ENCODE measurements at places on chromosomes 13 and 19.

DNA sequence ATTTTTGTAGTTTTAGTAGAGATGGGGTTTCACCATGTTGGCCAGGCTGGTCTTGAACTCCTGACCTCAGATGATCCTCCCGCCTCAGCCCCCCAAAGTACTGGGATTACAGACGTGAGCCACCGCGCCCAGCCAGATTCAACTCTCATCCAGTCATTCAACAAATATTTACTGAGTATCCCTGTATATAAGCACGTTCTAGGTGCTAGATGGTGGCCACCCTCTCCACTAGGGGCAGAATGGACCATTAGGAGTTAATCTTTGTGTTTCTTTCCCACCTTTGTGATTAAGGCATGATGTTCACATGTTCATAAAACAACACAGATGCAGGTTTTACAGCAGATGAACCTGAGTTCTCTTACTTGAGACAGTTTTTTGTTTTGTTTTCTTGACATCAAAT lies 7.3 kb downstream of the SHKBP1 start:
- no peak for DNase-seq

GRCh38 chr13:111483621-111483987 lies 163.2 kb downstream of the TEX29 start:
- no peak for DNase-seq

DNA sequence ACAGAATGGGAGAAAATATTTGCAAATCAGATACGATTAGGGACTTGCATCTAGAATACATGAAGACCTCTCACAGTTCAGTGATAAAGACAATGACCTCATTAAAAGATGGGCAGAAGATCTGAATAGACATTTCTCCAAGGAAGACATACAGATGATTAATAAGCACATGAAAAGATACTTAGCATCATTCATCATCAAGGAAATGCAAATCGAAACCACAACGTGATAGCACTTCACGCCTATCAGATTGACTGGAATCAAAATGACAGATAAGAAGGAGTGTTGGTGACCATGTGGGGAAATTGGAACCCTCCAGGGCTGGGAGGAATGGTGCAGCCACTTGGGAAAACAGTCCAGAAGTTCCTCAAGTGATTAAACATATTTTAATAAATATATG lies 25.8 kb downstream of the CFAP97D2 start:
- DNase-seq, result no peak

GRCh38 chr19:19776206-19777008 lies 43.5 kb upstream of the ZNF14 start:
- peak; percentile 85 for DNase-seq

- DNase-seq, result no peak
These were observed 14.7 kb downstream of the CDX2 start for GRCh38 chr13:27954406-27954851.

- no peak for DNase-seq
These were observed 22.1 kb downstream of the MED4 start for GRCh38 chr13:48072787-48073186.

DNA sequence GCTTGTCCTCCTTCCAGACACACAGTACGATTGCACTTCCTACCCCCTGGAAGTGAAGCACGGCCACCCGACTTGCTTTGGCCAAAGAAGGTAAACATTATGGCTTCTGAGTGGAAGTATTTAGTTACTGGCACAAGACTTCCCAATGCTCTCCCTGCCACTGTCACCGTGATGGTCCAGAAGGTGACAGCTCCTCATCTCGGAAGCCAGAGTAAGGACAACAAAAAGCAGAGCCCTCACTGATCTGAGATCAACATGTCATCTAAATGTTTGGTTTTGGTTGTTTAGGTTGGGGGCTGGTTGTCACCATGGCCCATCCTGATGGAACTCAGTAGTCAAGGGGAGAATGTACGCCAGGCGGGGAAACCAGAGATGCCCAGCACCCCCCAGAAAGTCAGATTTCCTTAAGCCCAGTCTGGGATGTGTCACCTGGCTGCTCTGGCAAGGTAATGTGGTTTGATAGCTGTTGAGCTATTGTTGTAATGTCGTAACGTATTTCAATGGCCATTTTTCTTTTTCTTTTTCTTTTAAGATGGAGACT lies 170.1 kb upstream of the ZNF536 start:
- no peak for DNase-seq

- no peak for DNase-seq
These were observed 9.0 kb downstream of the SH3GL1 start for GRCh38 chr19:4391306-4391693.

GRCh38 chr13:87669379-87669978 lies 1.7 kb upstream of the SLITRK5 start:
- DNase-seq, result no peak

DNA sequence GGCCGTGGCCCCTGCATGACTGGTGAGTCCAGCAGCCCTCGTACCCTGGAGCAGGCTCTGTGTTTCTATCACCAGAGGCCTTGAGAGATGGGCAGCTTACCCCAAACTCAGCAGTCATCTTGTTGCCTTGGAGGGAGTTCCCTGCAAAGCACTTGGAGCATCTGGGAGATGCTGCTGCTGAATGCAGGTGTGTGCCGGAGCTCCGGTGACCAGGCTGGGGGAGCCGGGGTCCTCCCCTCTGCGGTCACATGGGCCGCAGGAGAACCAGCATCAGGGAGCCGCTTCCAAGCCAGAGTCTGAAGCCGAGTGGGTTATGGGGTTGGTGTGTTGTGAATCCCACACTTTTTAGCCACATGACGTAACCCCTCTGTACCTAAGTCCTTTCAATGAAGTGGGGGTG lies 82.8 kb downstream of the TEX29 start:
- DNase-seq, result no peak

GRCh38 chr13:42883771-42884467 lies 102.5 kb downstream of the FAM216B start:
- no peak for DNase-seq

DNA sequence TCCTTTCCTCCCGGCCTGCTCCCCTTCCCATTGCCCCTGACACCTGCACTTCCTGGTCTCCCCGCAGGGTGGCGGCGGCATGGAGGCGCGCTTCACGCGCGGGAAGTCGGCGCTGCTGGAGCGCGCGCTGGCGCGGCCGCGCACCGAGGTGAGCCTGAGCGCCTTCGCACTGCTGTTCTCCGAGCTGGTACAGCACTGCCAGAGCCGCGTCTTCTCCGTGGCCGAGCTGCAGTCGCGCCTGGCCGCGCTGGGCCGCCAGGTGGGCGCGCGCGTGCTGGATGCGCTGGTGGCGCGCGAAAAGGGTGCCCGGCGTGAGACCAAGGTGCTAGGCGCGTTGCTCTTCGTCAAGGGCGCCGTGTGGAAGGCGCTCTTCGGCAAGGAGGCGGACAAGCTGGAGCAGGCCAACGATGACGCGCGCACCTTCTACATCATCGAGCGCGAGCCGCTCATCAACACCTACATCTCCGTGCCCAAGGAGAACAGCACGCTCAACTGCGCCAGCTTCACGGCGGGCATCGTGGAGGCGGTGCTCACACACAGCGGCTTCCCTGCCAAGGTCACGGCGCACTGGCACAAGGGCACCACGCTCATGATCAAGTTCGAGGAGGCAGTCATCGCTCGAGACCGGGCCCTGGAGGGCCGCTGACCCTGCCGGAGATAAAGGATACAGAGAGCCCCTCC lies 1.7 kb downstream of the TRAPPC5 start:
- DNase-seq, result no peak

DNA sequence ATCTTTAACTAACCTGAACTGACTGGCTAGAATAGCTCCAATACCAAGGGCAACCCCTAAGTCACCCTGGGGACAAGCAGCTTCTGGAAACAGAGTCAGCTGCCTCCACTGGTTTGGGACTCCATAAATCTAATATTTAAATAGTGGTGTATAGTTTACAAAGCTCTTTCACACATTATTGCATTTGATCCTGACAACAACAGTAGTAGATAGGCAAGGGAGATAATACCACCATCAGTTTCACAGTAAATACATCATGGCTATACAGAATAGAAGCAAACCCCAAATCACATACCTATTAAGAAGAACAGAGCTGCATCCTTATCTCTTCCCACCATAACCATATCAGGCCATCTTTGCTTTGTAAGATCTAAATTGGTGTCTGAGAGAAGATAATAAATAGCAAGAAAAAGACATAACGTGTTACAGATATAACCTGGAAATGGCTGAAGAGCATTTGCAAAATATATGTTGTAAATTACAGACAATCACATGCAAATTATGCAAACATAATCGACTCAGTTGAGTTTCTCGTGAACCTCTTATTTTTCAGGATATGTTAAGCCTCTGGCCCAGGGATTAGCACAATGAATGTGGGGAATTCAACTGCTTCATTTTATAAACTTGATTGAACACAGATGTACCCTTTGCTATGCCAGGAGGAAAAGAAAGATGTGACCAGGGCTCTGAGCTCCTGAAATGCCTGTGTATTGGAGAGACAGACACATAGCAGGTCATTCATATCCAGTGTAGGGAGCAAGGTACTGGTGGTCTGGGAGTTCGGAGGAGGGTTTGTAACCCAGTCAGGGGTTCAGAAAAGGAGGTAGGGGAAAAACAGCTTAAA lies 142.5 kb downstream of the SLC7A1 start:
- no peak for DNase-seq

DNA sequence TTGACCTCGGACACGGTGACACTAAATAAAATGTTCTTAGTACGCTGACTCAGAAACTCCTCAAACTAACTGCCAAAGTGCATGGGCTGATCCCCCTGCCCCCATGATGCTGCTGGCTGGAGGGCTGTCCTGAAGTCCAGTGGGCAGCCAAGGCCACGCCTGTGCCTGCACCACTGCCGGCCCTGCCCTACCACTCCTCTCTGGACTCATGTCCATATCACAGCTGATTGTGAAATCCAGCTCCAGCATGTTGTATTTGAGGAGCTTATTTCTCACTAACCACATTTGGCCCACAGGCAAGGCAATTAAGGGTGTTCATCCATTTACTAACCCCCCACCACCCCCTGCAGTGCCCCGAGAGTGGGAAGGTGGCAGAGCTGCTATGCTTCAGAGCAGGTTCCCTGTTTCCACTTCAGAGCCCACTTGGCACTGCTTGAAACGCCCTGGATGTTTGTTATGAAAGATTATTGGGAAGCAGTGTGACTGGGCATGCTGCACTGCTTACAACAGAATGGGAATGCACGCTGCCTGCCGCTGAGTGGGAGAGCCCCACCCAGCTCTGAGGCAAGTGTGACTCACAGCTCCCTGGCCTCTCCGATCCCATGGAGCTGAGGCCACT lies 114.0 kb downstream of the UQCRFS1 start:
- DNase-seq, result no peak

DNA sequence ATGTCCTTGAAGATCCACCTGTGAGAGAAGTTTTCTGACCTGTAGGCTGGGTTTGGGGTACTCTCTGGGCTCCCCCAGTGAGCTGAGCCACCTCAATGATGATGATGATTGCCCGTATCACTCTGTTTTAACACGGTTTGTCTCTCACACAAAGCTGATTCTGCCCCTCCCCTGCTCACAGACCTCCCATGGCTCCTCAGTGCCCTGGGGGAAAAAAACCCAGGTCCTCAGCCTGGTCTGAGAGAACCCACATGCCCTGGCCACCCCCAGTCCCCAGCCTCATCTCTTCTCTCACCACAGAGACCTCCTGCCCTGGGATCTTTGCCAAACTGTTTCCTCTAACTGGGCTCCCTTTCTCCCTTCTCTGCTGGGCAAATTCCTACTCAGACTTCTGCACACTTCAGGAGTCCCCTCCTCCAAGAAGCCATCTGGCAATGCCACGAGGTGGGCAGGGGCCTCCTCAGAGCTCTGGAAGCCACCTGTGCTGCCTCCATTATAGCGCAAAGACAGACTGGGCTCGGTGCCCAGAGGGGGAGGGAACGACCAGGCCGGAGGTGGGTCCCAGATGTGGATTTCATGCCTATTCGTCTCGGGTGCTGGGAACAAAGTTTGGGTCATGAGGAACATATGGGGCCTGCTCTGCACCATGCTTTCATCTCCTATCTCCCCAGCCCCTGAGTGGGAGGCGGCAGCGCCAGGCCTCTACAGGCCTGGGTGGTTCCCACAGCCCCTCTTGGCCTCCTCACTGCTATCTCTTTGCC lies 8.5 kb upstream of the CA11 start:
- DNase-seq, result no peak

GRCh38 chr13:105165449-105166125 lies 1369.9 kb downstream of the EFNB2 start:
- DNase-seq, result peak; percentile 20

DNA sequence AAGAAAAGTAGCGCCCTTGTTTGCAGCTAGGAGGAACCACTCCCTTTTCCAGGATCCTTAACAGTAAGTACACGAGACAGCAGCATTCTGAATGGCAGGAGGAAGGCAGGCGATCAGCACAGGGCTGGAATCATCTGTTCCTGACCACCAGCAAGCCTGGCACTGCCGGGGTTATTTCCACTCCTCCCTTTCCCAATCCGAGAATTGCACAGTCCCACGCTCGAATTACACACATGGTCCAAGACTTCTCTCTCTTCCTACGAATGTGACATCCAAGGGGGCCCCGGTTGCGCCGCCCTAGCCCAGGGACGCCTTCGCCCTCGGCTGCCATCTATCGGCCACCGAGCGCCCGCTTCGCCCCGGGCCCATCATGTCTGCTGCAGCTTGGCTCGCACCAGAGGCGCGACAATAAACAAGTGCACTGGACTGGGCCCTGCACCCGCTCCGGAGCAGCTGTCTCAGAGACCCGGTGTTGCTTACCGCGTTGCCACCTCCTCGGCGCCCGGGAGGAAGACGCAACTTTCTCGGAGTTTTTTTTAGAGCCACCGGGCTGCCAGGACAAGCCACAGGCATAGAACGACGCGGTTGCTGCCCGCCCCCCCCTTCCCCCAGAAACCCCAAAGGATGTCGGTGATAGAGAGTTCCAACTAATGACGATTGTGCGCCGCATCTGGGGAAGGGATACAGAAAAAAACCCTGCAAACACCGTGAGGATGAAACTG lies at the start of gene SLITRK5:
Gene SLITRK5, plus strand, starts transcription at position 341 of the 722 bp plus-strand sequence. CDS start 4,018 bp downstream, outside the sequence.
- DNase-seq, result peak; percentile 54

DNA sequence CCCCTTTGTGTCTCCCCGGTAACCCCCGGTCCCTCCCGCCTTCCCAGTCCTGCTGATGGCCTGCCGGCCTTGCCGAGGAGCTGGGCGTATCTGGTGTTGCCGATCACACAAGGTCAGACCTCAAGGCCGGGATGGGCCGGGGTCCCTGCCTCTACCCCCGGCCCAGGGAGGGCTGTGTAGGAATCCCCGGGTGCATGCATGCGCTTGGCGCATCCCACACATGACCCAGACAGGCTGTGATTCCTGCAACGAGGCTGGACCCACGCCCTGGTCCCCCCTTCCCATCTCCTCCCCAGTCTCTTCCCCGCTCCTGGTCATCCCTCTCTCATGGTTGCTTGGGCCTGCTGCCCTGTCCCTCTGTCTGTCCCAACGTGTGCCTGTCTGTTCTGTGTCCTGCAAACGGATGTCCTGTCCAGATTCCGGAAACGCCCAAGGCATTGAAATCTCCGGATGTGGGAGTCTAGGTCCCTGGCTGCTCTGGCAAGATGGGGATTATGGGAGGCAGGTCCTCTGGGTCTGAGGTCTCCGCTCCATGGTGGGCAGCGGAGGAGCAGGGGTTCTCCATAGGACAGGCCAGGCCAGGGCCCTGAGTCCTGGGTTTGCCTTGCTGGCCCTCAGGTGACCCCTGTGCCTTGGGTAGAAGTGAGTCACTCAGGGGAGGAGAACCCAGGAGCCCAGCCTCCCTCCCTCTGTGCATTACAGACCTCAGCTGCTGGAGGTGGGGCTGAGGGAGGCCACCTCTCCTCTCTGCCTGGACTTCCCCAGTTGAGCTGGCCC lies 1.6 kb downstream of the PKN1 start:
- DNase-seq, result peak; percentile 21

GRCh38 chr13:112056739-112057438 lies 10.1 kb upstream of the SOX1 start:
- no peak for DNase-seq

- DNase-seq, result no peak
These were observed 248.8 kb downstream of the SLITRK5 start for GRCh38 chr13:87919956-87920355.

GRCh38 chr13:24274452-24275021 lies 34.8 kb upstream of the C1QTNF9 start:
- DNase-seq, result peak; percentile 61

- DNase-seq, result no peak
These were observed 40.9 kb downstream of the MCF2L start for GRCh38 chr13:113009743-113010509.

All from CD8-positive, alpha-beta memory T cell (primary cell).